ENCODE measurements at places on chromosomes 7 and 10.

DNA sequence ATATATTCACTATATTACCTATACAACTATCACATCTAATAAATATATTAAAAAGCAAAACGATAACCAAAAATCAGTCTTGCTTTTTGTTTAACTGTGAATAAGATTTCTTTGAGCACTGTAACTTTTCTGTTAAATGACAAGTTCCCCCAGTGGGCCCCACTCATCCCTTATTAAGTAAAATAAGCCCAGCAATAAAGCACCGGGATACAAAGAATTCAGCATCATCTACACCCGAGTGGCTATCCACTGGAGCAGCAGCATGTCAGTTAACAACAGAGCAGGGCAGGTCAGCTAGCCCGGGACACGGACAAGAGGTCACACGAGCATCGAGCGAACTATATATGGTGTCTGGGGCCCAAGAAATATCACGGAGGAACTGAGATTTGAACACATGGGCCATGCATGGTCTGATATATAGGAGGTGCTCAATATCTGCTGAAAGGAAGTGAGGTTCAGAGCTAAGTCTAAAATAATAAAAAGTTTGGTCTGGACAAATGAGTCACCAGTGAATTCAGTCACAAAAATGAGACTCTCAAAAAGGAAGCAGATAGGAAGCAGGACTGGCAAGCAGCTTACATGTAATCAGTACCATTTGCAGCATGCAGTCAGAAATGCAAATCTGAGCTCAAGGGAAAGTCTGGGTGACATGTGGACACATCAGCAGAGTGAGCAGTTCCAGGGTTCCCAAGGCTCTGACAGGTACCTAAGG is 4.1 kb downstream of the ERCC6 start:
- no peak for DNase-seq

DNA sequence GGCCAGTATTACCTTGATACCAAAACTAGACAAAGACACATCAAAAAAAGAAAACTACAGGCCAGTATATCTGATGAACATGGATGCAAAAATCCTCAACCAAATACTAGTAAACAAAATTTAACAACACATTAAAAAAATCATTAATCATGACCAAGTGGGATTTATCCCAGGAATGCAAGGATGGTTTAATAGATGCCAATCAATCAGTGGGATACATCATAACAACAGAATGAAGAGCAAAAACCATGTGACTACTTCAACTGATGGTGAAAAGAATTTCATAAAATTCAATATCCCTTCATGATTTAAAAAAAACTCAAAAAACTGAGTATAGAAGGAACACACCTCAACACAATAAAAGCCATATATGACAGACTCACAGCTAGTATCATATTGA is 25.2 kb upstream of the UBN2 start:
- DNase-seq: no peak

DNA sequence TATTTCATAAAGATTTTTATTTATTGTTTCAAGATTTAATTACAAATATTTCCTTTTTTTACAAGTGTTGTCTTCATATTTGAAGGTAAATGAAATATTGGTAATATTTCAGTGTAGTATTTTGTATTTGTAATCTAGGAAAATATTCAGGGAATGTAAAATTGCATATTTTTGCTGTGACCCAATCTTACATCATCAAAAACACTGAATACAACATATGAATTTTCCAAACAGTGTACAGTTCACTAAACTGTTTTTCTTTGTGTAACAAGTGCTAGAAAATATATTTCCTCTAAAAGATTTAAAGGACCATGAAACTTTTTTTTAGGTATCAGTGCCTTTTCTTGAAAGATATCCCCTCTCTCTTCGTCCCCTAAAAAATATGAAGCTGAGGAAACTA is 251.9 kb upstream of the KCND2 start:
- no peak for DNase-seq

DNA sequence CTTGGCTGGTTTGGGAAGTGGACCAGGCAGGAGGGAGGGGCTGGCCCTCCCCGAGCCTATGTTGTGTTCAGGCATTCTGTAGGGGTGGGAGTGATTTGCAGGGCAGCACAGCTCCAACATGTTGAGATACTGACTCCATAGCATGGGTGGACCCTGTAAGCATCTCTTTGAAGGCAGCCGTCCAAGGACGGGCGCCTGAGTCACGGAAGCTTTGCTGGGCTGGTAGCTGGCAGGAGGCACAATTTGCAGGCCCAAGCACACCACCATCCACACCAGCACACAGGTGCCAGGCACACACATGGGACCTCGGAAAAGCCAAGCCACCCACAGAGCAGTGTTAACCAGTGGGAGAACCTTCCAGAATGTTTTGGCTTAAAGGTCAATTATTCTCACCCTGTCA is 505.1 kb upstream of the FOXK1 start:
- no peak for DNase-seq

GRCh38 chr7:102467581-102468477 is 3.0 kb downstream of the LRWD1 start:
- no peak for DNase-seq

DNA sequence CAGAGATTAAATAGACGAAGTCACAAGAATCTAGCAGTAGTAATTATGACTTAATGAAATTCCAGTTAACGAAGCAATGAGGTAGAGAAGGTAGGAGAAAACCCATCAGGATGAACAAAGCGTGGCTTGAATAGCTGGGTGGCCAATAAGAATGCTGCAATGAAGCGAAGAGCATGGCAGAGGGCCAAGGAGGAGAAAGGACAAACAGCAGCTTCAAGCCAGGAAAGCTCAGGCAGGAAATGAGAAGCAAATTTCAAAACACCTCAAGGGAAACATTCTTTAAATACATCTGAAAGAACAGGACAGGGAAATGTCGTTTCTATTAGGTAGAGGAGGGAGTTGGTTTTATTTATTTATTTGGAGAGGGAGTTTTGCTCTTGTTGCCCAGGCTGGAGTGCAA is 122.5 kb downstream of the KIAA1217 start:
- no peak for DNase-seq

DNA sequence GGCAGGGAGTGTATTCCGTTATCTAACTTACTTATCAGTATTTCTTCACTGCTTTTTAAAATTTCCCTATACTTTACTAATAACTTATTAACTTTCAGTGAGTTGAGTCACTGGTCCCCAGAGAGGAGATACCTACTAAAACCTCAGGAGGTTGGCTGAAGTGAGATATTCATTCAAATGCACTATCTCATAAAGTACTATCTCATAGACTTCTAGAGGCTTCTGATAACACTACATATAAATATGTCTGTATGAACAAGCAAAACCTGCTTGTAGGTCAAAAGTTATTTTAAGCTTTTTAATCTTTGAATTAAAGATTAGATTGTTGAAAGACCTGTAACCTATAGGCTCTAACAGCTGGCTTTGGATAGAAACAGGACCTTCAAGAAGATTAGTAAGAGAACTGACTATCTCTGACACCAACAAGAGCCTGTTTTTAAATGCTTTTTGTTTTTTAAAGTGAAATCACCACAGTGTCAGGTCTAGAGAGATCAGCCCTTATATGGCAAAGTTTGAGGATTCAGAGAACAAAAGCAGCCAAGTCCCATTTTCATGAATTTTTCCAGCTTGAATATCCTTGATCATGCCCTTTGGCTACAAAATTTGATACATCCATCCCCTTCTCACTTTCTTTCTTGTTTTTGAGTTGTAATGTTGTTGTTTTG is 242.2 kb downstream of the ARL4A start:
- no peak for DNase-seq

DNA sequence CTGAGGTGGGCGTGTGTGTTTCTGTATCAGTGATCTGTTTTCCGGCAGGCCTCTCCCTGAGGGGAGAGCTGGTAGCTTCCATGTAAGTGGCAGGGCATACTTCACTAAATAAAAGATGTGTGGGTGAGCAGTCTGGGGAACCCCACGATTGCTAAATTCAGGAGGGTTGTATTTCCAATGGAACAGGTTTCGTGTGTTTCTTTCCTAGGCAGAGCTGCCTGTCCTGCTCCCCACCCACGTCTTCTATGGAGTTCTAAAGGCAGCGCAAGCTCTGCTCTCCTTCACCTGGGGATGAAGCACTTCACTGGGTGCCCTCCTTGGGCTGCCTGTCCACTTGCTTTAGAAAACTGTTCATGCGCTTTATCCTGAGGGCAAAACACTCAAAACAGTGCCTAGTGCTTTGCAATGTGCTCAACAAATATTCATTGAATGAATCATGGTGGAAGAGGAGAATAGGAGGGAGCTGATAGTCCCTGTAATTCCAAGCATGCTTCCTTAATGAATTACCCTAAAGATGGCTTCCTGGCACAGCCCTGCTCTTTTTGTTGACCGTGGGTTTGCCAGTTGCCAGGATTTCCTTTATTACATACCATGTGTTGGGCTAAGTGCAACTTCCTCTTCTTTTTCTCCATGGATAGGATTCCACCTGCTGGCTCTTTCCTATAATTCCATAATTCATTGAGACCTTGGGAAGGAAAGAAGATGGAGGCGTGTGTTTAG is 50.6 kb upstream of the SRPK2 start:
- DNase-seq: no peak

DNA sequence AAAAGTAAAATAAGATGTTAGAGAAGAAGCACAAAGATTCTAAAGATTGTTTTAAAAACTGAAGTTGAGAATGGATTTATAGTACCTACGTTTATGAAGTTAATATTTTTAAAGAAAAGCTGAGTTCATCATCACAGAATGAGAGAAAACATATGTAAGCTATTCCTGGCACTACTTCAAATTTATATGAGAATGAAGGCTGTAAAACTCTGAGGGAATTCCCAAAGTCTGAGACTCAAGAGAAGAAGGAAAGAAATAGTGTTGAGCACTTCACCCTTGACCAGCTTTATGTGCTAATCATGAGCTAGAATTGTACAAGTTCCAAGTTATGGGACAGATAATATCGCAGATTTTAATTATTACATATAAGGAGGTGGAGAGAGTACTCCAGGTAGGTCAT is 323.7 kb upstream of the GNAI1 start:
- no peak for DNase-seq

DNA sequence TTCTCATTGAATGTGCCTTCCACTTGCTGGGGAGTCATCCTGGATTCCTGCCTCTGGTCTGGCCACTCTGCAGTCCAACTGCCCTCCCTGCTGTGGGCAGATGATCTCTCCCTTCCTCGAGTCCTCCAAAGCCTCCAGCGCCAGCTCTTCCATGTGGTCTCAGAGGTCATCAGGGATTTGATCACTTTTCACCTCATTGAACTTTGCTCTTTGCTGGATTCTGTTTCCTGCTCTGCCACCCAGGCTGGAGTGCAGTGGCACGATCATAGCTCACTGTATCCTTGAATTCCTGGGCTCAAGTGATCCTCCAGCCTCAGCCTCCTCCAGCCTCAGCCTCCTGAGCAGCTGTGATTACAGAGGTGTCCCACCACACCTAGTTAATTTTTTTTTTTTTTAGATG is 22.1 kb upstream of the TBXAS1 start:
- no peak for DNase-seq

DNA sequence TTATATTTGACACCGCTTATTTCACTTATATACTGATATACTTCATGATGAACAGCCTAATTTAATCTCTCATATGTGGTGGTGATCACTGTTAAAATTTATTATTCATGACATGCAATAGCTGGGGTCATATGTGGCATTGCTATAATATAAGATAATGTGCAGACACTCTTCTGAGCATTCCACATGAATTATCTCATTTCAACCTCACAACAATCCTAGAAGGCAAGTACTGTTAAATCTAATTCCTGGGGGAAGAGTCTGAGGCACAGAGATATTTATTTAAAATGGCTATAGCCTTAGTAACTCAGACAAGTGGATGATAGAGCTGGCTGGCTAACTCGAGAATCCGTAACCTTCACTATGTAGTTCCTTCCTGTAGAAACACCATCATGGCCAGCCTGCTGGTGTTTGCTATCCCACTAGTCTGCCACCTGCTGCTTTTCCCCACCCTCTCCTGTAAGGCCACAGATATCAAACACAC is 46.6 kb upstream of the A1CF start:
- DNase-seq: no peak

DNA sequence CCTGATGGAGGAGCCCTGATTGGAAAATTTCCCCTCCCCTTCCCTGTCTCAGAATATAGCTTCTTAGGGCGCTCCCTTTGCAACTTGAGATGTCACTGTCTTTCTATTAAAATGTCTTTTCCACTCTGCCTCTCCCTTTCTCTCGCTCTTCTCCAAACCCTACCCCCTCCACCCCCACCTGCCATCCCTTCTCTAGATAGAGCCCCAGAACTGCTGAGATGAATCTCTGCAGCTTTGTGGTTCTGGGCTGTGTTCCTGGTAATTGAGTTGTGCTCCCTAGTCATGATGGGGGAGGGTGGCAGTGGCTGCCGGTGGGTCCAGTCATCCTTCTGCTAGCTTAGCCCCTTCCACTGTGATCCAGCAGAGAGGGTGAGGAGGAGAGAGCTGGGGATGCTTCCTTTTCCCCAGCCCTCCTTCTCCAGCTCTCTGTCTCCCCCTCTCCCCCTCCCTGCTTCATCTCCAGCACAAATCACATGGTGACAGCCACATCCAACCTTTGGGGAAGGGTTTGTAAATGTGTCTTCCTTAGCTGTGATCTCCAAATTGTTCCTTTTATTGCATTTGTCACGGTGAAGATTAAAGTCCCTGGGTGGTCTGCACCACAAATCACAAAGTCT is 50.8 kb upstream of the BTRC start:
- DNase-seq: no peak

- no peak for DNase-seq
Observed at GRCh38 chr7:54483523-54483922, 58.7 kb upstream of the VSTM2A start.

- DNase-seq: no peak
Observed at GRCh38 chr7:155357573-155358041, 59.9 kb downstream of the INSIG1 start.

- peak; percentile 89 for DNase-seq
Observed at GRCh38 chr10:127415901-127416581, 133.1 kb upstream of the NPS start.

DNA sequence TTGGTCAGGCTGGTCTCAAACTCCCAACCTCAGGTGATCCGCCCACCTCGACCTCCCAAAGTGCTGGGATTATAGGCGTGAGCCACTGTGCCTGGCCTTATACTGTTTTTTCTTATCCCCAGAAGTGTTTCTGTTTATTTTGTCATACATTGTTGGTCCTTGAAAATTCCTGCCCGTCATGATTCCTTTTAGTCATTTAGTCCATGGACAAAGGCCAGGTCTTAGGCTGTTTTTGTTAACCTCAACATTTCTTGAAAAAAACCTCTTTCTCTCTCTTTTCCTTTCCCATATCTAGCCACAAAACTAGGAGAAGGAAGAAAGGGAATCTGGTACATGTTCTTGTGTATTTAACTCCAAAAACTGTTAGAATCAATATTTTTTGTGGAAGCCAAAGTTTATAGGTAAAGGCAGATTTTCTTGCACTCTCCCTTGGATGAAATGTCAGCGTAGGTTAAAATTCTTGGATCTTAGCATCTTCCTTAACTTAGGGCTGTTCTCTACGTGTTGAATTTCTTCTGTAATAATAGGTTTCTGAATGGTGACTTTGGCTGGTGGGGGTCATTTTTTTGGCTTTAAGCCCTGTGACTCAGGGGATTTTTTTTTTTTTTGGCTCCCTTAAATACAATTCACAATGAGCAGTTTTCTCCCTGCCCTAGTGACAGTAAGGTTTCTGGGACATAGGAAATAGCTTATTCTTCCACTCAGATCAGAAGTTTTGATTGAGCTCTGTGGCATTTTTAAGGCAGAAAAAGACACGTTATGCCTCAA is 500.8 kb downstream of the AUTS2 start:
- no peak for DNase-seq

GRCh38 chr10:77471069-77471536 is 166.5 kb downstream of the KCNMA1 start:
- DNase-seq: no peak
